ENCODE measurements at places on chromosomes 16 and 17. TPM values are rescaled to one million over a fixed set of nuclear protein-coding genes. Genes with fewer than 3 reads are reported as not detected.

DNA sequence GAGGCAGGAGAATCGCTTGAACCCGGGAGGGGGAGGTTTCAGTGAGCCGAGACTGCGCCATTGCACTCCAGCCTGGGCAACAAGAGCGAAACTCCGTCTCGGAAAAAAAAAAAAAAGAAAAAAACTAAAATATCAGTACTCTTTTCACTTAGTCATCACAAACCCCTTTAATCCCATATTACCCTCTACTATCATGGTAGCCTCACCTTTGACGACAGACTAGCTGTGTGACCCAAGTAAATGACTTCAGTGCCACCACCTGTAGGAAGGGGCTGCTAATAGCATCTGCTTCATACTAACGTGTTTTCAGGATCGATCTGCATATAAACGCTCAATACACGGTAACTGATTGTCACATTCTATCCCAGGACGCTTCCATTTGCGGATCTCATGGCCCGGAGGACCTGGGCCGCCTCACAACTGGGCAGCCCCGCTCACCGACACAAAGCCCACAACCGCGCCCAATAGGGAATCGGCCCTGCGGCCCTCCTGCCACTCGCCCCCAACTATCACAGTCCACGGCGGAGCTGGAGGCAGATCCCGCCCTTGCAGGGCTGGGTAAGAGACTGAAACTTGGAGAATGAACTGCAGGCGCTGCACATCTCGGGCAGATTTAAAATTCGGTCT, 1.1 kb upstream of the ZNF263 start:
- DNase-seq = no peak

DNA sequence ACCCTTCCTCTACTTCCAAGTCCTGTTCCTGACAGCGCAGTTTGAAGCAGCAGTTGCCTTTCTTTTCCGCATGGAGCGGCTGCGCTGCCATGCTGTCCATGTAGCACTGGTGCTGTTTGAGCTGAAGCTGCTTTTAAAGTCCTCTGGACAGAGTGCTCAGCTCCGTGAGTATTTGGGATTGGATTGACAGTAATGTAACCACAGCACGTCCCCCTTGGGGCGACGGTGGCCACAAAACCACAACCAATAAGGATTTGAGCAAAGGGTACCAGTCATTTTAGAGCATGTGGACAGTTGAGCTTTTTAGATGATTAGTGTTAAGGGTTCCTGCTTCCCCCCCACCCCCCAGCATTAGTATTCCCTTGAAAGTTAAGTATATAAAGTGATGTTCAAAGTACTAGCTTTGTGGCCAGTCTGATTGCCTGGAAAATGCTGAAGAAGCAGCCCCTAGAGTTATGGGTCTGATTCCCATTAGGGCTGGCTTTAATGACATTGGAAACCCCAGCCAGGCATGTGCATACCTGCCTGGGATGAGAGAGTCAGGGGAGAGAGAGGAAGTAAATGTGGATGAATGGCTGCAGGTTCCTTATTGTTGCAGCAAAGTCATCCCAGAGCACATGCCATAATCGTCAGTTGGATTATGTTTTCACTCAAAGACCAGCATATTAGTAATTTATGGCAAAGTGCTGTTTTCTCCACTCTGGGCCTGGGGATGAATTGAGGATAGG, 31.6 kb upstream of the SLC12A3 start:
- DNase-seq = no peak

GRCh38 chr16:17321824-17322223, 148.9 kb downstream of the XYLT1 start:
- DNase-seq = no peak

GRCh38 chr16:67943619-67944504, at the start of gene LCAT:
TSS of gene LCAT (minus strand) at chr16:67944120. CDS start at chr16:67944101, 19 bp downstream.
- peak; percentile 59 for DNase-seq

Gene NDRG4
- 18.7 TPM for total RNA-seq

Gene OR2C1
- 0.51 TPM for total RNA-seq

- DNase-seq = no peak
Observed at GRCh38 chr16:62963846-62964245, 927.6 kb upstream of the CDH8 start.

DNA sequence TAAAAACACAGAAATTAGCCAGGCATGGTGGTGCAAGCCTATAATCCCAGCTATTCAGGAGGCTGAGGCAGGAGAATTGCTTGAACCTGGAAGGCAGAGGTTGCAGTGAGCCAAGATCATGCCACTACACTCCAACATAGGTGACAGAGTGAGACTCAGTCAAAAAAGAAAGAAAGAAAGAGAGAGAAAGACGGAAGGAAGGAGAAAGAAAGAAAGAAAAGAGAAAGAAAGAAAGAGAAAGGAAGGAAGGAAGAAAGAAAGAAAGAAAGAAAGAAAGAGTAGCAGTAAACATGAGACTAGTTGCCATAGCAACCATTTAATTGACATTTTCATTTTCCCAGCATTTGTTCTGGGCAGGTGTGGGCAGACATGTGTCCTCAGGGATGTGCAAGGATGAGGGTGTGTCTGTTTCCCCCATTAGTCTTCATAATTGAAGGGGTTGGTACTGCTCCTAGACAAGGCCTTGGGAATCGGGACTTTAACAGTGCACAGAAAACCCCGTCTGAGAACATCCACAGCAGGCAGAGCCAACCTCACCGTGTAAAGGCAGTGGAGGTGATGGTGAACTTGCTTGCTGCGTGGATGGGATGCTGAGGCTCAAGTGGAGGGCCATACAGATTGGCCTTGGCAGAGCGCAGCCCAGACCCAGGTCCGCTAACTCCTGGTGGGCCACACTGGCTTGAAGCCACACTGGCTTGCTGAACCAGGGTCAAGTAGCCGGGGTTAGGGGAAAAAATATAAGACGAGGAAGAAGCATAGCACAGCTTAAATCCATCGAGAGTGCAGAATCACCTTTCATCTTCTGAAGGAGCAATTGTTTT, 35.2 kb upstream of the KIFC3 start:
- no peak for DNase-seq

GRCh38 chr17:75793460-75793859, 8.9 kb downstream of the UNK start:
- no peak for DNase-seq

- no peak for DNase-seq
Observed at GRCh38 chr17:81306491-81306890, 11.4 kb upstream of the SLC38A10 start.

DNA sequence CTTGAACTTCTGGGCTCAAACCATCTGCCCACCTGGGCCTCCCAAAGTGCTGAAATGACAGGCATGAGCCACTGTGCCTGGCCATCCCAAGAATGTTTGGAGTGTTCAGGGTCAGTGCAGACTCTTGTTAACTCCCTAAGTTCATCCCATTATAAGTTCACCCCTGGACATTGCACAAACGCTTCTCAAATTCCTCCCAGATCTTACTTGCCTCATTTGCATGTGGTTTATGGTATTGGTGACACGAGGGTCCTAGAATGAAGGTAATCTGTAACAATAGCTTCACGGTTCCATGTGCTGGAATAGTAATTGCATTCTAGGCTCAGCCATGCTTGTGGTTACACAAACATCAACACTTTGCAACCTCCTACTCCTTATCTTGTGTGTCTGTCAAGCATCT, 5.0 kb upstream of the CCDC42 start:
- no peak for DNase-seq

DNA sequence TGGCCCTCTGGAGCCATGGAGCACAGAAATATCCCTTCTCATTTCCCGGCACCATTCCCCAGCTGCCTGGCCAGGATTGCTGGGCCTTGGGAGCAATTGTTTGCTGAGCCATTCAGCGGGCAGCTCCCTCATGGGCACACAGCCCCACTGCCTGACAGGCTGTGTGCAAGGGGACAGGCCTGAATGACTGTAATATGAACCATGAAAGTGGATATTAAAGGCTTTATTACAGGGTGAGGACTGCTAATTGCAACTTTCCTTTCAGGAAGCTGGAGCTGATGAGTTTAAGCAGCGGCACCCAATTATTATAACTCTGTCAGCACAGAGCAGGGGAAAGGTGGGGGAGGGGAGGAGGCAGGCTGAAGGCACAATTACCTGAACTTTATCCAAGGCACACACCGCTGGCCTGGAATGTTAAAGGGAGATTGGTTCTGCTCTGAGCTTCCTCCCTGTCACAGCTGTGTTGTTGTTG, 159.8 kb upstream of the SDK2 start:
- no peak for DNase-seq

DNA sequence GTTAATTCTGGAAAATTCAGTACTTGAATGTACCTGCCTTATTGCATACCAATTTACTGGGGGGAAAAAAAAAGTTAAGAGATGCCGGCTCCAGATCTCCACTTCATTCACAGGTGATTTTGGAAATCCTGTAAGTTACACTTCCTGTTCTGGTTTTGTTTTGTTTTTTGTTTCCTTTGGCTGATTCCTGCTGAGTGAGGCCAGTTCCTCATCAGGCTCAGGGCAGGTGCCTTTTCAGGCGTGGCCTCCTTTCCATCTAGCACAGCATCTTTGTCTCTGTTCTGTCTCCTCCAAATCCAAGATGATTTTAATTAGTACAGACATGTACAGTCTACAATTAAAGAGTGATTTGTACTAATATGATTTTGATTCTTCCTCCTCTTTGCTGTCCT, 19.2 kb downstream of the CYB561 start:
- DNase-seq = peak; percentile 6

DNA sequence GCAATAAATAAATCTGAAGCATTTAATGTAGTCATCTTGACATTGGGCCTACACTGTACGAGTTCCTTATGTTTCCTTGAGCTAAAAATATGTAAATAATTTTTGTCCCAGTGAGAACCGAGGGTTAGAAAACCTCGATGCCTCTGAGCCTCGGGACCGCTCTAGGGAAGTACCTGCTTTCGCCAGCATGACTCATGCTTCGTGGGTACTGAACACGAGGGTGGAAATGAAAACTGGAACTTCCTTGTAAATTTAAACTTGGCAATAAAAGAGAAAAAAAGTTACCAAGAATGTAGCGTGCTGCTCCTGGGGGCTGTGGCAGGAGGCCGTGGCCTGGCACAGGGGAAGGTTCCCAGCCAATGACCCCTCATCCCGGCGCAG, 74.1 kb downstream of the SOCS1 start:
- no peak for DNase-seq

Gene CLEC19A
- not detected for total RNA-seq

DNA sequence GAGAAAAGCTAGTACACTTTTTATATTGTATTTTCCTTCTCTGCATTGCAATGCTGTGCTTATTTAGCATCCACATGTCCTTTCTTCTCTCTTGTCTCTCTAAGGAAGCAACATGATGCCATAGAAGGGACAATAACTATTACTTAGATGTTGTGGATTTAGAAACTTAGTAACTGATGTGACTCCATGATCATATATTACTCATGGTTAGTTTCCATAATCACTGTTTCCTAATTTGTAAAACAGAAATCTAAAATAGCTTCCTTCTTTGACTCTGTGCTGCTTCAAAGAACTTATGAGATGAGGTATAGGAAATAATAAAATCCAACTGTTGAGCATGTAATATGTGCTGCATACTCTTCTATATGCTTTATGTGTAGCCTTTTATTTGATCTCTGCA, 6.6 kb upstream of the ABCA5 start:
- DNase-seq = no peak

DNA sequence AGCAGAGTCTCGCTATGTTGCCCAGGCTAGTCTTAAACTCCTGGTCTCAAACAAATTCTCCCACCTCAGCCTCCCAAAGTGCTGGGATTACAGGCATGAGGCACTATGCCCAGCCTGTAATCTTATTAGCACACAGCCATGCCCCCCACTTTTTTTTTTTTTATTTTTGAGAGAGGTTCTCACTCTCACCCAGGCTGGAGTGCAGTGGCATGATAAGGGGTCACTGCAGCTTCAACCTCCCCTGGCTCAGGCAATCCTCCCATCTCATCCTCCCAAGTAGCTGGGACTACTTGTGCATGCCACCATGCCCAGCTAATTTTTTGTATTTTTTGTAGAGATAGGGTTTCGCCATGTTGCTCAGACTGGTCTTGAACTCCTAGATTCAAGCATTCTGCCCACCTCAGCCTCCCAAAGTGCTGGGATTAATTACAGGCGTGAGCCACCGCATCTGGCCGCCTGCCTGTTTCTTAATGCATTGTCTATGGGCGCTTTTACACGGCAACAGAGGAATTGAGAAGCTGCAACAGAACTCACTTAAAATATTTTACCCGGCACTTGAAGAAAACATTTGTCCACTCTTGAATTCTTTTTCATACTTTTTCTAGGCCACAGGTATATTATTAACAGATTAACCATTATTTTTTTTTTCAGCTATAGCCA, 8.8 kb upstream of the CEP20 start:
- DNase-seq = peak; percentile 19

GRCh38 chr16:11619327-11619851, 32.7 kb upstream of the LITAF start:
- no peak for DNase-seq

- DNase-seq = no peak
Observed at GRCh38 chr16:11571549-11571948, 15.2 kb downstream of the LITAF start.

Gene MYLK3
- 4.6 TPM for total RNA-seq

GRCh38 chr16:11630046-11630767, 38.0 kb upstream of the SNN start:
- DNase-seq = no peak

DNA sequence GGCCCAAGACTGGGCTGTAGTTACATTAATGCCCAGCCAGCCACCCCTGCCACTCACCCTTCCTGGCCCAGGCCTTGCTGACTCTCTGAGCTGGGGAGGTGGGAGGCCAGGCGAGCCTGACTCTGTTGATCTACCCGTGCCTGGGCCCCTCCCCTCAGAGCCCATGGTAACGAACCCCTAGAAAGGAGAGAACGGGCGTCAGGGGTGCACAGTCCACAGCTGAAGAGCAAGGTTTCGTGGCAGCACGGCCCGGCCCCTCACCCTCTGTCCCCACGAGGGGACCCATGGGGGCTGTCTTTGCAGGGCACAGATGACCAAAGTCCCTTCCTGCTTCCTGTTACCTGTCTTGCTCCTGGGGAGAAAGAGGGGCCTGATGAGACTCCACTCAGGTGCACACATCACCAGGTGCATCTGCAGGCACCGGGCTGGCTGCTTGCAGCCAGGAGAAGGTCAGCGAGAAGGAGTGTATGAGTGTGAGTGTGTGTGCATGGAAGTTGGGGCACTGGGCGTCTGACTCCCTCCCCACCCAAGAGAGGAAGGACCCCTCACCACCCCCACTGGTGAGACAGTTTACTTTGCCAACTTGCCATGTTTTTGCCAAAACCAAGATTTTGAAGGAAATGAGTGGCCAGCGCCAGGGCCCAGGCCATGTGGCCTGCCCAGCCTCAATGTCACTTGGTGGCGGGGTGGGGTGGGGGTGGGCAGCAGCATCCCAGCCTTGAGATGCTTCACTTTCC, 359.1 kb downstream of the SEC14L1 start:
- DNase-seq = peak; percentile 12

GRCh38 chr16:53629151-53629550, 74.5 kb downstream of the RPGRIP1L start:
- DNase-seq = no peak

DNA sequence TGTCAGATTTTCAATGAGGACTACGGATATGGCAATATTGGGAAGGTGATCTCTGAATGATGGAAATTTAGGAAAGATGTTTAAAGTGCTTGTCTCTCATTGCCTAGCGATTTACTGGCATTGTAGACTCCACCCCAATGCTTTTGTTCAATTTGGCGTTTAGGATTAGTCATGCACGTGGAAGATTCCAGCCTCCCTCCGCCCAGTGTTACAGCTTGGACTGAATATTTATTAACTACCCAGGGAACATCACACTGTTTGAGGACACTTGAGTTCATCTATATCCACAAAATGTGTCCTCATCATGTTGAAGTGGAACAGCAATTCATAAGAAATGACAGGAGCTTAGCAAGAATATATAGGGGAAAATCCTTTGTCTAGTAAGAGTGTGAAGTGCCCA, 738.8 kb upstream of the RBFOX1 start:
- DNase-seq = no peak

- DNase-seq = no peak
Observed at GRCh38 chr17:41015454-41015853, 6.5 kb upstream of the KRTAP3-1 start.

- no peak for DNase-seq
Observed at GRCh38 chr17:15918661-15919259, 26.2 kb upstream of the ADORA2B start.
